ENCODE measurements at places on chromosomes 1 and 21.

- H3K27ac ChIP-seq, result no peak overlapping the region
- no peaks in the 10 kb centered on the region for H3K27me3 ChIP-seq
- no peak for DNase-seq
- no peaks in the 10 kb centered on the region for H3K4me1 ChIP-seq
- no peak overlapping the region for H3K4me3 ChIP-seq
Measured at GRCh38 chr1:233883671-233884070, 20.8 kb upstream of the SLC35F3 start.

GRCh38 chr1:241637046-241637590 is 3.1 kb downstream of the CHML start:
- H3K4me3 ChIP-seq, result no peak overlapping the region
- H3K27ac ChIP-seq, result no peak overlapping the region
- peaks cover 12% of the 10 kb centered on the region for H3K36me3 ChIP-seq
- H3K4me1 ChIP-seq, result peaks cover 12% of the 10 kb centered on the region
- H3K27me3 ChIP-seq, result no peaks in the 10 kb centered on the region

GRCh38 chr1:16184557-16185303 is 27.7 kb downstream of the ARHGEF19 start:
- no peak overlapping the region for H3K4me3 ChIP-seq
- no peaks in the 10 kb centered on the region for H3K36me3 ChIP-seq
- peaks cover 27% of the 10 kb centered on the region for H3K4me1 ChIP-seq
- no peaks in the 10 kb centered on the region for H3K27me3 ChIP-seq

- H3K27me3 ChIP-seq, result no peaks in the 10 kb centered on the region
- DNase-seq, result no peak
- H3K4me3 ChIP-seq, result no peak overlapping the region
- H3K4me1 ChIP-seq, result peaks cover 3% of the 10 kb centered on the region
Measured at GRCh38 chr1:92764116-92764515, 20.8 kb downstream of the EVI5 start.

DNA sequence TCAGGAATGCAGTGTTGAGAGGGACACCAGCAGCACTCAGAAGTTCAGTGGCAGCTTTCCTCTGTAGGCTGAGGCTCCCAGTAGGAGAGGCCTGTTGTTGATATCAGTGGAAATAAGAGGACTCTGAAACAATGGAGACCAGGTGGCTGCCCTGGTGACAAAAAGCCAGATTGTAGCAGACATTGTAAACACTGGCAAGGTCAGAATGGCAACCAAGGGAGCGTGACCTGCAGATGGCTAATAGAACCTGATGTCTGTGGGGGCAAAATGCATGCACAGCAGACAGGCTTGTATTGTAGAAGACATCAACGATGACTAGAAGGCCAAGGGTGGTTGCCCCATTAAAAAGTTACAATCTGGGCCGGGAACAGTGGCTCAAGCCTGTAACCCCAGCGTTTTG is 53.1 kb upstream of the GPR37L1 start:
- H3K4me3 ChIP-seq, result no peak overlapping the region
- H3K36me3 ChIP-seq, result no peaks in the 10 kb centered on the region
- H3K27ac ChIP-seq, result no peak overlapping the region
- H3K4me1 ChIP-seq, result no peaks in the 10 kb centered on the region
- no peak for DNase-seq

GRCh38 chr1:36853638-36854037 is 180.7 kb downstream of the GRIK3 start:
- H3K4me1 ChIP-seq, result no peaks in the 10 kb centered on the region
- DNase-seq, result no peak
- no peaks in the 10 kb centered on the region for H3K27me3 ChIP-seq
- H3K4me3 ChIP-seq, result no peak overlapping the region
- no peak overlapping the region for H3K27ac ChIP-seq

DNA sequence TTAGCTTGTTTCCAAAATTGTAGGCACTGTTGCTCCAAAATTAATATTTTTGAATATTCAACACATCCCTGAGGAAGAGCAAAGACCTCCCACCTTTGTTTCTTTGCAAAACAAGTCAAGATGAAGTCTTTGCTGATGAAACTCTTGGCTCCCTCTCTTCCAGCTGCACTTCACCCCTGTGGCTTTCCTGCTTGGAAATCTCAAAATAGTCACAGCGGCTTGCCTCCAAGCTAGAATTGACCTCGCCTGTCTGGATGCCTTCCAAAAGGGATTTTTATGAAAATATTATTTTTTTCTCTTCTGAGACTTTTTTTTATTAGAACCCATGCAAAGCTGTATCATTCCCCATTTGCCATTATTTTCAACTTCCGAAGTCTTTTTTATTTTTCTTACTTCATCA is 71.1 kb upstream of the MROH9 start:
- peaks cover 20% of the 10 kb centered on the region for H3K4me1 ChIP-seq
- no peaks in the 10 kb centered on the region for H3K27me3 ChIP-seq
- H3K27ac ChIP-seq, result no peak overlapping the region
- H3K4me3 ChIP-seq, result no peak overlapping the region
- H3K36me3 ChIP-seq, result no peaks in the 10 kb centered on the region
- peak; percentile 13 for DNase-seq
